ENCODE measurements at places on chromosomes 12 and 14. TPM values are rescaled to one million over a fixed set of nuclear protein-coding genes. Genes with fewer than 3 reads are reported as not detected.

AJUBA gene
- 27.5 TPM for total RNA-seq

SOCS2 gene
- total RNA-seq, result 138 TPM

ERP27 gene
- total RNA-seq, result not detected

ANO2 gene
- 0.76 TPM for total RNA-seq

WIF1 gene
- total RNA-seq, result 0.07 TPM

DNA sequence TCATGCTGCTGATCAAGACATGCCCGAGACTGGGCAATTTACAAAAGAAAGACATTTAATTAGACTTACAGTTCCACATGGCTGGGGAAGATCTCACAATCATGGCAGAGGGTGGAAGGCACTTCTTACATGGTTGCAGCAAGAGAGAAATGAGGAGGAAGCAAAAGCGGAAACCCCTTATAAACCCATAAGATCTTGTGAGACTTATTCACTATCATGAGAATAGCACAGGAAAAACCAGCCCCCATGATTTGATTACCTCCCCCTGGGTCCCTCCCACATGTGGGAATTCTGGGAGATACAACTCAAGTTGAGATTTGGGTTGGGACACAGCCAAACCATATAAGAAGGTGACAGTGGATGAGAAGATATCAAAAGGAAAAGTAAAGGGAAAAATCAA lies 78.4 kb downstream of the CATSPERB start:
- no peak for DNase-seq

Data from H7 (cell line).